ENCODE measurements at places on chromosomes 11 and 22.

DNA sequence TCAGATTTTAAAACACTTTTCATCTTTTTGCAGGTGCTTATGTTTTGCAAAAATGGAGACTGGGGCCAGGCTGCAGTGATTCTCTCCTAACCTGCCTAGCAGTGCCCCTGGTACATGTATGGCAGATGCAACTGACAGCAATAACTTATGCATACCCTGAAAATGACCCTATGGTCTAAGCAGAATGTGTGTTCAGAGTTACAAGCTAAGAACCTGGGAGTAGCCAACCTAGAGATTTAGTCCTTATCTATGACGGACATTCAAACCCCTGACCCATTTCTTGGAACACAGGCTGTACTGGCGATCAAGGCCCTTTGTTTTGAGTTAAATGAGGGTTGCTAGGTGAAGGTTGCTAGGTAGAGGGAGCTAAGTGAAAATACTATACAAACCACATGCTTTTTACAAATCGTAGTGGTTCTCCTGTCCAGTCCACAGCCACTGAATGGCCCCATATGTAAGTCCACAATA lies 184.9 kb upstream of the SESN3 start:
- H3K27ac ChIP-seq = no peak overlapping the region
- H3K27me3 ChIP-seq = no peaks in the 10 kb centered on the region
- DNase-seq = no peak
- peaks cover 6% of the 10 kb centered on the region for H3K4me1 ChIP-seq
- H3K4me3 ChIP-seq = no peak overlapping the region
- peaks cover 2% of the 10 kb centered on the region for H3K36me3 ChIP-seq

DNA sequence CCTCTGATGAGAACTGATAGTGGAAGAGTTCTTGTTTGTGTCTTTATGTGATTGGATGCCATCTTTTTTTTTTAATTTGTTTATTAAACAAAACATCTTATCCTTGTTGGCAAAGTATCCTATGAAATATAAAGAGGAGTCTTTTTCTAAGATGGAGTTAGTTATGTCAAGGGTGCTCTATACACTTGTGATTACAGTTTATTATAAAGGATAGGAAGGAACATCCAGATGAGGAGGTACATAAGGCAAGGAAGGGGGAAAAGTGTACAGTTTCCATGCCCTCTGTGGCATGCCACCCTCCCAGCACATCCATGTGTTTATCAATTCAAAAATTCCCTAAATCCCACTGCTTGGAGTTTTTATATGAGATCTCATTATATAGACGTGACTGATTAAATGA lies 7.4 kb upstream of the RBMXL2 start:
- H3K4me1 ChIP-seq = no peaks in the 10 kb centered on the region
- H3K27ac ChIP-seq = no peak overlapping the region
- H3K27me3 ChIP-seq = no peaks in the 10 kb centered on the region
- H3K4me3 ChIP-seq = no peak overlapping the region

GRCh38 chr11:87012089-87012488 lies 25.6 kb upstream of the TMEM135 start:
- no peaks in the 10 kb centered on the region for H3K36me3 ChIP-seq
- no peak overlapping the region for H3K4me3 ChIP-seq
- H3K27ac ChIP-seq = no peak overlapping the region
- DNase-seq = no peak

DNA sequence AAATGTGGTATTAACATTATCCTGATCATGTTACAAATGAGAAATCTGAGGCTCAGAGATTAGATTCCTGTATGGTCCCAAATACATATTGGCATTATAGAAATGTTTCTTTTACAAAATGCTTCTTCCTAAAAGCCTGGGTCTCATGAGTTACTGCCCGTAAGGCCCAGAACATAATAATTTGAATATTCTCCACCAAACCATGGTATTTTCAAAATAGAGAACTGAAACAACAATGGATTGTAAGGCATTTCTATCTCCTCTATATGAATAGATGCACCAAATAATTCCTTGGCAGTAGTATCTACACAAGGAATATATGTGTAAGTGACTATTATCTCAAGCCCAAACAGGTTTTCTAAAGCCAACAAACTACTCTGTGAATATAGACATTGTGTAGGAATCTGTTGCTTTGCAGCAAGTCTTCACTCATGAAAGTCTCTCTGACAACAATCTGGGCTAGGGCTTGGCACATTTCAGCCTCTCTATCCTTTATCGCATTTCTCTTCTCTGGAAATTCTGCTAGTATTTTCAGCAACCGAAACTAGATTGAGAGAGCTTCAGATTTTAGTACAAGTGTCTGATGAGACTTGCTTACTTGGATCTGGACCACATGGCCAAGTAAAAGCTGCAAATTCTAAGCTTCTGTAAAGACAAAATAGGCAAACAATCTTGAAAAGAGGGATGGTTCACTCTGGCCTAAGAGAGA lies 112.8 kb upstream of the ARHGAP20 start:
- H3K4me3 ChIP-seq = no peak overlapping the region
- H3K27ac ChIP-seq = no peak overlapping the region
- no peak for DNase-seq
- H3K36me3 ChIP-seq = no peaks in the 10 kb centered on the region
- H3K27me3 ChIP-seq = no peaks in the 10 kb centered on the region
- H3K4me1 ChIP-seq = no peaks in the 10 kb centered on the region

GRCh38 chr11:17529844-17530185 lies 14.4 kb downstream of the USH1C start:
- no peaks in the 10 kb centered on the region for H3K27me3 ChIP-seq
- H3K36me3 ChIP-seq = no peaks in the 10 kb centered on the region
- H3K4me1 ChIP-seq = no peaks in the 10 kb centered on the region

DNA sequence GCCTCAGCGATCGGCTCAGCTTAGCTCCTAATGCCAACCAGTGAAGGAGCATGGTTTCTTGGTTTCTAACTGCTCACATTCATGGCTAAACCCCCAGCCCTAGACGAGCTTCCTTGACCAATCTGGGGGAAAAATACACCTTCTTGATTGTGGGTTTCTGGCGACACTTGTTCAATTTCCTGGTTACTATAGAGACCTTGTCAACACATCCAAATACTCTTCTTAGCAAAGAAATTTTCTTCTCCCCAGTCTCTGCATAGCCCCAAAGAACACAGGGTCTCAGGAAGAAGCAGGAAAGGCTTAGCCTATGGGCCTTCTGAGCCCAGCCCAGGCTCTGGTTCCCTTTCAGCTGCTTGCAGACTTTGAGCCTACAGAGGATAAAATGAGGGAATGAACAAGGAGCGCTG lies 88.5 kb upstream of the SYT13 start:
- DNase-seq = no peak
- peaks cover 5% of the 10 kb centered on the region for H3K4me1 ChIP-seq
- H3K27ac ChIP-seq = no peak overlapping the region
- H3K27me3 ChIP-seq = peaks cover 6% of the 10 kb centered on the region
- no peaks in the 10 kb centered on the region for H3K36me3 ChIP-seq
- no peak overlapping the region for H3K4me3 ChIP-seq

- no peaks in the 10 kb centered on the region for H3K4me1 ChIP-seq
- no peak overlapping the region for H3K4me3 ChIP-seq
- H3K27ac ChIP-seq = no peak overlapping the region
- DNase-seq = no peak
- H3K27me3 ChIP-seq = no peaks in the 10 kb centered on the region
These were observed 45.6 kb upstream of the HIPK3 start for GRCh38 chr11:33211580-33211979.

- H3K4me1 ChIP-seq = peaks cover 7% of the 10 kb centered on the region
- no peak overlapping the region for H3K4me3 ChIP-seq
- DNase-seq = no peak
- H3K27ac ChIP-seq = no peak overlapping the region
- peaks cover 6% of the 10 kb centered on the region for H3K27me3 ChIP-seq
These were observed 72.1 kb downstream of the BRD1 start for GRCh38 chr22:49755631-49756001.

DNA sequence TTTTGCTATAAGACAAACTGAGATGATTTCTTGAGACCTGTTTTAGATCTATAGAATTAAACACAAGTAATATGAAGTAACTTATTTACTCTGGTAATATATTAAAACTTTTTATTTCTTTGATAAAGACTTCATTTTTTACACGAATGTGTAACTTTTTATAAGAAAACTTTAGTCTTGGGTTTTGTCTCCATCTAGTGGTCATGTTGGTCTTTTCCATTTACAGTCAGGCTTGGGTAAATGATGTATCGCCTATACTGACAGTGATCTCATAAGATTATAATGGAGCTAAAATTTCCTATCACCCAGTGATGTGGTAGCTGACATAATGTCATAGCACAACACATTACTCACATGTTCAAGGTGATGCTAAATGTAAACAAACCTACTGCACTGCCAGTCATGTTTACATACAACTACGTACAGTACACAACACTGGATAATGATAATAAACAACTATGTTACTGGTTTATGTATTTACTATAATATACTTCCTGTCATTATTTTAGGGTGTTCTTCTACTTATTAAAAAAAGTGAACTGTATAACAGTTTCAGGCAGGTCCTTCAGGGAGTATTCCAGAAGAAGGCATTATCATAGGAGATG lies 7.5 kb upstream of the C11orf97 start:
- peaks cover 16% of the 10 kb centered on the region for H3K27me3 ChIP-seq
- peaks cover 11% of the 10 kb centered on the region for H3K36me3 ChIP-seq
- no peak overlapping the region for H3K27ac ChIP-seq
- no peak overlapping the region for H3K4me3 ChIP-seq
- DNase-seq = no peak

- no peak for DNase-seq
- H3K27ac ChIP-seq = no peak overlapping the region
- peaks cover 1% of the 10 kb centered on the region for H3K27me3 ChIP-seq
- H3K36me3 ChIP-seq = no peaks in the 10 kb centered on the region
- no peak overlapping the region for H3K4me3 ChIP-seq
These were observed 615.7 kb downstream of the BRD1 start for GRCh38 chr22:49212002-49212401.

GRCh38 chr22:45091254-45091854 lies 72.4 kb upstream of the NUP50 start:
- no peak for DNase-seq
- peaks cover 10% of the 10 kb centered on the region for H3K27me3 ChIP-seq
- H3K4me3 ChIP-seq = no peak overlapping the region
- no peaks in the 10 kb centered on the region for H3K36me3 ChIP-seq
- no peaks in the 10 kb centered on the region for H3K4me1 ChIP-seq

DNA sequence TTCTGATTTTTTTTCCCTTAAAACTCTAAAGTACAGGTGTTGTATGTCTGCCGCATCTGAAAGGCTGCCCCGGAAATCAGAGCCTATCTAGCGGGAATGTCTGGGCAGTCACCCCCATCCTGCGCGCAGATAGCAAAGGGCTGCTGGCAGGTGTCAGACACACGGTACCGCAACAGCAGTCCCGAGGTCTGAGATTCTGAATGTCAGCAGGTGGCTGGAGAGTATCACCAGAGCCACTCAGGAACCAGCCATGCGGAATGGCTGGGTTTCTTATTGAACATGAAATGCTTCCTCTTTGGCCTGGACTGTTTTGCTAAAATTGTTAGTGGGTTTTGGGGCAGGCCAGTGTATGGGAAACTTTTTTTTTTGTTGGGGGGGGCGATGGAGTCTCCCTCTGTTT lies 53.3 kb downstream of the CERK start:
- no peak for DNase-seq
- H3K27me3 ChIP-seq = no peaks in the 10 kb centered on the region
- peak overlapping the region; percentile 12 for H3K27ac ChIP-seq
- peaks cover 13% of the 10 kb centered on the region for H3K36me3 ChIP-seq
- H3K4me3 ChIP-seq = no peak overlapping the region
- peaks cover 10% of the 10 kb centered on the region for H3K4me1 ChIP-seq

Data from activated T-helper 1 cell treated with anti-CD3 and anti-CD28 coated beads, Interleukin-12 subunit alpha, Interleukin-12 subunit beta, Interleukin-2, Interleukin-4 antibody, amounts not matched to agents 30 ng/mL and 10 ng/mL and 1 ng/mL, durations not matched to agents 14 hours and 24 hours and 36 hours (primary cell).